ENCODE measurements at places on chromosomes 16 and 17. TPM values are rescaled to one million over a fixed set of nuclear protein-coding genes. Genes with fewer than 3 reads are reported as not detected.
A peak's percentile ranks its signal among the peaks of the same experiment; 100 is the strongest.

DNA sequence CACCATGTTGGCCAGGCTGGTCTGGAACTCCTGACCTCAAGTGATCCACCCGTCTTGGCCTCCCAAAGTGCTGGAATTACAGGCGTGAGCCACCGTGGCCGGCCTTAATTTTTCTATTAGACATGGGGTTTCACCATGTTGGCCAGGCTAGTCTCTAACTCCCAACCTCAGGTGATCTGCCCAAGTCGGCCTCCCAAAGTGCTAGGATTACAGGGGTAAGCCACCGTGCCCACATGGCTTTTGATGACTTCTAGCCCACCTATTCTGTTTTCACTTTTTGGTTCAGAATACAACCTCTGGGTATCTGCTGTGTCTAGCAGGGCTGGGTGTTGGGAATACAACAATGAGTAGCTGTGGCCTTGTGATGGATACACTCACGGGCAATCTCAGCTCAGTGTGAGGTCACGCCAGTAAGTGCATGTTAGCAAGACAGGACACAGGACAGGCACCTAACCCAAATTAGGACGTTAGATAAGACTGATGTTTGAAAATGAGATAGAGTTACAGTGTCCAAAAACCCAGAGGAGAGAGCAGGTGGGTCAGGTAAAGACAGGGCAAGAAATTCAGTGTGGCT, 14.1 kb upstream of the YWHAE start:
- DNase-seq = no peak

GRCh38 chr16:15610369-15610871, 32.5 kb downstream of the MARF1 start:
- DNase-seq = peak; percentile 74

GRCh38 chr16:29926711-29927052, 656 bp upstream of the KCTD13 start:
- DNase-seq = no peak

DNA sequence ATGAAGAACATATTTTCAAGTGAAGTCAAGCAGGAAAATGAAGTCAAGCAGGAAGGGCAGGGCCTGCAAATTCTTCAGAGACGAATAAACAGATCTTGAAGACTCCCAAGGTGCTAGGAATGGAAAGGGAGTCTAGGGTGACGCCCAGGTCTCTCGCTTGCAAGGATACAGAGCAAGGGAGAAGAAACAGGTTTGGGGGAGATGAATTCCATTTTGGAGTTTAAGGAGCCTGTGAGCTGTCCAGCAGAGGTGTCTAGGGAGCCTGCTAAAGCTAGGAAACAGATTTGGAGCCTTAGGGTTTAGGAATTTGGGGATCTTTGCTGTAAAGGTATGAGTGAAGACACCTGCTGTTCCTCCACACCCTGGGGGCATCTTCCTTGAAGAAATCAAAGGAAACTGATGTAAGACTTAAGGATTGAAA, 2.0 kb upstream of the UNKL start:
- DNase-seq = no peak

DNA sequence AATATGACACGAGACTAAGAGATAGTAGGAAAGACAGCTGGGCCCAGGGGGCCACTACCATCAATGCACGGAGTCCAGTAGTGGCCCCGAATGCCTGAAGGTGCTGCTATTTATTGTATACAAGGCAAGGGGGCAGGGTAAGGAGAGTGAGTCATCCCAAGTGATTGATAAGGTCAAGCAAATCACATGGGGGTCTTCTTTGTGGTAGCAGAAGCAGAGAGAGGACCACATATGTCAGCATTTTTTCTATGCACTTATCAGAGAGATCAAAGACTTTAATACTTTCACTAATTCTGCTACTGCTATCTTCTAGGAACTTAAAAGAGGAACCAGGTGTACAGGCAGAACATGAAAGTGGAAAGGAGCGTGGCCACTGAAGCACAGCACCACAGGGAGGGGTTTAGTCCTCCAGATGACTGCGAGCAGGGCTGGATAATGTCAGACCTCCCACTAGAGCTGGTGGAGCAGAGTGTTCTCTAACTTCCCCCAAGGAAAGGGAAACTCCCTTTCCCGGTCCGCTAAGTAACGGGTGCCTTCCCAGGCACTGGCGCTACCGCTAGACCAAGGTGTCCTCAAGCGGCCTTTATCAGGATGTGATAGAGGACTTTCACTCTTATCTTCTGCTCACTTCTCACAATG, 26.4 kb upstream of the ARL4D start:
- no peak for DNase-seq

SOCS3 gene
- total RNA-seq = 16.7 TPM

CHST6 gene
- 3.4 TPM for total RNA-seq

SPN gene
- total RNA-seq = 0.07 TPM

ZFP3 gene
- total RNA-seq = not detected

Data from astrocyte (in vitro differentiated cells and primary cell).